Astrocyte of the cerebellum (primary cell): ENCODE measurements at places on chromosomes 16 and 17.

DNA sequence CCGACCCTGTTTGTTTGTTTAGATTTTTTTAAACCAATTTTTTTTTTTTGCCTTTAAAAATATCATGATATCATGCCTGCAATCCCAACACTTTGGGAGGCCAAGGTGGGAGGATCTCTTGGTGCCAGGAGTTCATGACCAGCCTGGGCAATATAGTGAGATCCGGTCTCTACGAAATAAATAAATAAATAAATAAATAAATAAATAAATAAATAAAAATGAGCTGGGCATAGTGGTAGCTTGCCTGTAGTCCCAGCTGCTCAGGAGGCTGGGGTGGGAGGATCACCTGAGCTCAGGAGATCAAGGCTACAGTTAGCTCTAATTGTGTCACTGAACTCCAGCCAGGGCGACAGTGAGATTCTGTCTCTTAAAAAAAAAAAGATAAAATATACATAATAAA lies 8.1 kb upstream of the IGF2BP1 start:
- DNase-seq: no peak

DNA sequence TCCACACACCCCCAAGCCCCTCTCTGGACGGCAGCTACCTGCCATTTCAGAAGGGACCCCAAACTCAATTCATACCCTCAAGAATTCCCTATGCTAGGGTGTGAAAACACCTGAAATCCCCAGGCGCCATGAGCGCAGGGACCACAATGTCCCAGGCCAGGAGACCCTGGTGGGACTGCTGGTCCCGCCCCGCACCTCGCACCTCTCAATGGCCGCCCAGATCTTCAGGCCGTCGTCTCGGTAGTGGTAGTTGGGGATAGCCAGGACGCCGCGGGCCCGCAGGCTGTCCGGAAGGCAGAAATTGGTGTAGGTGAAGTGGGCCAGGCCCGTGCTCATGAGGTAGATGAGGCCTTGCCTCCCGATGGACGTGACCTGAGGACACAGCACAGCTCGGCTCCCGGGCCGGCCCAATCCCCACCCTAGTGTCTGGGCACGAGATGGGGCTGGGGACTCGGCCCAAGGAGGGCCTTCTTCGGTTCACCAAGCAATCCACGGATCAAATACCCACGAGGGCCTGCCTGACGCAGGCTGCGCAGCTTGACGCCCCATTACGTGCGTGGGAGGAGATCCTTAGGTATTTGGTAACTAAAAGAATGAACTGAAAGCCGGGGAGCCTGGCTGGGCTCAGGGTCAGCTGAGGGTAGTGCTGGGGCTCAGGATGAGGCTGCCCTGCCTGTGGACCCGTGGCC lies 9.2 kb downstream of the ALOXE3 start:
- DNase-seq: no peak

DNA sequence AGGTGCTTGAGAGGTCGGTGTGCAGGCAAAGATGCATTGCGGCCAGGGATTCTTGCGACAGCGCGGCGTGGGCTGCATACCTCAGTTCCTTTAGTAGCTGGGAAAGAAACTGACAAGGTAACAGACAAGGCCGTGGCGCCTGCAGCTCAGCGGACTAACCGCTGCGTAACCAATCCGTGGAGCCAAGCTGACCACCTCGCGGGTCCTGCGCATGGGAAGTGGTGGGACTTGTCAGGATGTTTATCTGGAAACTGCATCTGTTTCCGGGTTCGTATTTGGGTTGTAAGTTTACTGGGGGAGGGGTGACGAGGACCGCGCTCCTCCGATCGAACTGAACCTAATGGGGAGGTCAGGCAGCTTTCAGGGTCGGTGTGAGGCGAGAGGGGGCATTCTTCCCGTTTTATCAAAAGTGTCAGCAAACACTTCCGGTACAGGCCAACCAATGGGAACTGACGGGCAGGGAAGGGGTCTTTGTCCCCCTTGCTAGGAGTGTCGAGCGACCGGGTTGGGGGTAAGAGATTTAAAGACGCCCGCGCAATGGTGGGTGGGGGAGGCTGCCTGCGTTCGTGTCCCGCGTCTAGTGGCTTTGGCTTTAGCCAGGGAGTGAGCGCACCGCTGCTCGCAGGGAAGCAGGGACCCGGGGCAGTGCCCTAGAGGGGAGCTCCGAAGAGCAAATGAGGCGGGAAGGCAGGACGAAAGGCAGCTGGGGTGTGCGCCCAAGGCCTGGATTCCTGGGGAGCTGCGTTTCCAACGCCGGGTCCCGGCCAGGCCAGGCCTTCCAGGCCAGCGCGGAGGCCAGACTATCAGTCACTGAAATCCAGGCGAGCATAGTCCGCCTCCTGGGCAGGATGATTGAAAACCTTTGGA lies 7.0 kb downstream of the IRX6 start:
- no peak for DNase-seq

DNA sequence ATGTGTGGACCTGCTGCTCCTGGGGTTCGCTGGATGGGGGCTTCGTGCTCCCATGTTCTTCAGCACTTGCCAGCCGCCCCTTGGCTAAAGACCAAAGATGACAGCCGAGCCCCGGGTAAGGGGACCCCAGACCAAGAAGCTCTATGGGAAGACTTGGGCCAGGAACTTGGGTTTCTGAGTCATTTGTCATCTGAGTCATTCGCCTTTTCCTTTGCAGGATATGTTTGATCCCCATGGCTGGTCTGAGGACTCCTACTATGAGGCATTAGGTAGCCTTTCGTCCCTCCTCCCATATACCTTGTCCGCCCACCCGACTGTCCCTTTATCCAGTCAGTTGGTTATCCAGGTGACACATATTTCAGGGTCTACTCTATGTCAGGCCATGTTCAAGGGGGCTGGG lies 17.7 kb upstream of the ITGB4 start:
- DNase-seq: no peak

GRCh38 chr17:77548967-77549366 lies 408.2 kb downstream of the SEC14L1 start:
- DNase-seq: no peak

- DNase-seq: no peak
These were observed 170.3 kb downstream of the SLC39A11 start for GRCh38 chr17:72922219-72922618.

DNA sequence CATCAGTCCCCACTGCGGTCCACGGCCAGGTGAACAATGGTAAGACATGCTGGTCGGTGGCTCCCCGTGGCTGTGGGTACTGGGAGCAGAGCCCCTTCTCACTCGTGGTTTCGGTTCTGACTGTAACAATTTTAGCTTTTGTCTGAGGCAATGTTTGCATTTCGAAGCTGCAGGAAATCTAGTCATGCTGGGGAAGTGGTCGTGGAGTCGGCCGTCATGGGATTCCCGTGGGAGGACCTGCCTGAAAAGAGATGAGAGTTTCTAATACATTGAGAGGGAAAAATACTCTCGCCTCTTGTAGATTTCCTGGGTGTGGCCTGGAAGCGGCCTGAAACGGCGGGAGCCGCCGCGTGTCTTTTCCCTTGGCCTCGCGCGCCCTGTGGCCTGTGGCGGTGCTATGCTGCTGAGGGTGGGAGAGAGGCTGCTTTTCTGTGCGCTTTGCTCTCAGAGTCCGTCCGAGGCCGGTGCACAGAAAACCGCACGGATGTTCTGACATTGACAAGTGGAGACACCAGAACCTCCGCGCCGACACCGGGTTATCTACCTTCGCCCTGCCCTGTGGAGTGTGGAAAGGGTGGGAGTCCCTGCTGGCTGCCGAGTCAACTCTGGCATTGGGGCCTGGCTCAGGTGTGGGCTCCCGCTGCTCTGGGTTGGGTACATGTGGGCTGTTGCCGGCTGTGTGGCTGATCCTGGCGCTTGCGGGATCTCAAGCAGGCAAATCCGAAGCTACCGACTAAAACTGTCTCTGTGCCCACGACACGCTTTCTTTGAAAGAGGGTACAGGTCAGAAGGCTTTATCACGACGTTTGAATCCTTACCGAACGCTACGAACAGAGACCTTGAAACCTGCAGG lies 60.8 kb downstream of the WDR45B start:
- DNase-seq: no peak

- DNase-seq: peak; percentile 35
These were observed 533.2 kb upstream of the CDH5 start for GRCh38 chr16:65833171-65833871.
